ENCODE measurements at places on chromosomes 11 and 22.

GRCh38 chr11:62545437-62546243 is 966 bp downstream of the AHNAK start:
- DNase-seq = peak; percentile 72

- no peak for DNase-seq
These were observed 23.1 kb upstream of the CBX7 start for GRCh38 chr22:39175353-39176142.

- DNase-seq = no peak
These were observed 259.2 kb upstream of the SORL1-AS1 start for GRCh38 chr11:121711939-121712338.

DNA sequence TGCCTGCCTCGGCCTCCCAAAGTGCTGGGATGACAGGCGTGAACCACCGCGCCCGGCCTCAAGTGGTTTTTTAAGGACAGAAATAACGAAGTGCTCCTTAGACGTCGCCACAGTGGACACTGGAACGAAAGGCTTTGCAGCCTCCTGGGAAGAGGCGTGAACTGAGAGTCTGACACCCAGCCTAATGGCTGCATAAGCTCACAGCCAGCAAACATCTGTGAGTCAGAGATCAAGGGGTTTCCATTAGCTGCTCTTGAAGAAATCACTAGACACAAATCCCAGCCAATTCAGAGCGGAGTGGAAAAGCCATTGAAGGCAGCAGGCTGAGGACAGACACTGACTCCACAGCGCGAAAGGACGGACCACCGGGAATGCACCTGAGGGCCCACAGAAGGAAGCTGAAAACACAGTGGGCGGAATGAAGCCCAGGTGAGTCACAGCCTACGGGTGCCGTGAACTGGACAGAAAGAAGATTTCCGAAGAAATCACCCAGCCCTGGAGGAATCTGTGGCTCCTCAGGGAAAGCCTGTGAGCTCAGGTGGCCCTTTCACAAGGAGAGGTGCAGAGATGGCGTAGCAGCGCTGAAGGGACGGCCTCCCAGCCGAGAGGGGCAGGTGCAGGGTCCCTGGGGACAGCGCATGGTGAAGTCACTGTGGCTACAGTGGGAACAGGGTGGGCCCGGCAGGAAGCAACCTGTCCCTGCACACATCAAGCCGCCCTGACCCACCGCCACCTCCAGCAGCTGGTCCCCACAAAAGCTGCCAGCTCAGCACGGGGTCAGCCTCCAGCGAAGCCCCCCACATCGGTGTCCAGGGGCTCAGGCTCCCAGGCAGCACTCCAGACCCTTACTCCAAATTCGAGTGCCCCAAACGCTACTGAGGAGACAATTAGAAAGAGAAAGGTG is 11.6 kb downstream of the LMNTD2 start:
- no peak for DNase-seq

GRCh38 chr11:112614605-112615004 is 346.6 kb upstream of the NCAM1 start:
- no peak for DNase-seq

- no peak for DNase-seq
These were observed 47.8 kb downstream of the MRTFA start for GRCh38 chr22:40588726-40589125.

GRCh38 chr22:26615830-26616435 is 1.9 kb downstream of the CRYBB1 start:
- no peak for DNase-seq

DNA sequence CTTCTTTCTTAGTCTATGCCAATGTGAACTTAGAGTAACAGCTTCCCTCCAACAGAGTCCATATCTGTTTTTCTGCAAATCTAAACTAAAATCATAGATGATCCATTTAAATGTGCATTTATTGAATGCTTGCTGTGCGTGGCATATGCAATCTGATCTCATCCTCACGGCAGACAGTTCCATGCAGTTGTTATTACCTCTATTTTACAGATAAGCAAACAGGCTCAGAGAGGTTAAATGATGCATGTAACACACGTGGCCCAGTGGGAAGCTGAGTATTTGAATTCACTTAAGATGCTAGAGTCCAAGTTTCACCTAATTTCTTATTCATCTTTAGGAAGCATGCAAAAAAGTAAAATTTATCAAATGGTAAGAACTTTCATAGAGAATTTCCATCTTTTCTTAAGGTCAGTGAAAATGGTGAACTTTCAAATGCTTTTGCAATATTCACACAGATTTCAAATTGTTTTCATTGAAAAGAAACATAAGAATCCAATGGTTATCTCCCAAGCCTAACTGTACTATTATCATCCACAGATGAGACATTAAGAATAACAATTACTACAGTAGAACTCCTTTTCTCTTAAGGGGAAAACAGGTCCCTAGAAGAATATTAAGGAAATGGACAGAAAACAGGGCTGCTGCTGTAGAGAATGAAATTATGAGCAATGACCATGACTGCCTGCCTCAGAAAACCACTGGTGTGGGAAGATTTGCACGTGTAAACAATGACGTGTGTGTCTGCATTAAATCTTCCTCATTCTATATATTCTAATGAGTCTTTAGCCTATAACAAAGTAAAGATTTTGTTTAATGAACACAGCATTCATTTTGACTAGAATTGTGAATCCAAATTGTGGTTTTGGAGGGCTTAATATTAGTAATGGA is 1171.3 kb downstream of the LRRC4C start:
- no peak for DNase-seq

- no peak for DNase-seq
These were observed 768.8 kb downstream of the NTM start for GRCh38 chr11:132139181-132139580.

- DNase-seq = peak; percentile 14
These were observed 774 bp upstream of the E2F8 start for GRCh38 chr11:19241260-19242178.

- no peak for DNase-seq
These were observed 131.9 kb downstream of the WNT11 start for GRCh38 chr11:76074148-76075095.

GRCh38 chr11:105838668-105839384 is 183.2 kb downstream of the MSANTD4 start:
- DNase-seq = no peak

GRCh38 chr11:75802913-75803820 is 11.8 kb upstream of the UVRAG start:
- DNase-seq = peak; percentile 72

GRCh38 chr11:118263112-118263511 is 985 bp downstream of the MPZL2 start:
- DNase-seq = no peak

GRCh38 chr11:113519989-113520613 is 44.9 kb upstream of the DRD2 start:
- no peak for DNase-seq

All from activated naive CD4-positive, alpha-beta T cell treated with Interleukin-2 at 50 U/mL for 16 hours (primary cell).